ENCODE measurements at places on chromosomes 6 and 20. TPM values are rescaled to one million over a fixed set of nuclear protein-coding genes. Genes with fewer than 3 reads are reported as not detected.

RGS17 gene
- total RNA-seq, result 0.62 TPM

GRCh38 chr6:156589281-156589680 lies 187.9 kb upstream of the ARID1B start:
- no peak for DNase-seq

GRCh38 chr20:38790200-38791053 lies 15.1 kb upstream of the PPP1R16B start:
- DNase-seq, result no peak

DNA sequence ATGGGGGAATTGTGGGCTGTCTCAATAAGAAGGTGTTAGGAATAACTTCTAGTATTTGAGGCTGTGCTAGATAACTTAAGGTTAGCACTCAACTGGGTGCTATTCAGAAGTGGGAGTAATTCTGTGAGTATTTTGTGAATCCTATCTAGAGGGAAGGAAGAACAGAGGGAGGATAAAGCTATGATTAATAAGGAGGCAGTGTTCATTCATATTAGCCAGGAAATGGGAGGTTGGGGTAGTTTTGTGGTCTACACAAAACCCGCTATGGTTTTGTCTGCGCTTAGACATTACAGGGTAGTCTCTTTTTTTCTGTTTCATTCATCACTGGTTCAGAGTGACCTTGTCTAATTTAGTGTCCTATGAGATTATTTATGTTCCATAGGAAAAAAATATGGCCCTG lies 341.0 kb downstream of the ARHGAP18 start:
- no peak for DNase-seq

DNA sequence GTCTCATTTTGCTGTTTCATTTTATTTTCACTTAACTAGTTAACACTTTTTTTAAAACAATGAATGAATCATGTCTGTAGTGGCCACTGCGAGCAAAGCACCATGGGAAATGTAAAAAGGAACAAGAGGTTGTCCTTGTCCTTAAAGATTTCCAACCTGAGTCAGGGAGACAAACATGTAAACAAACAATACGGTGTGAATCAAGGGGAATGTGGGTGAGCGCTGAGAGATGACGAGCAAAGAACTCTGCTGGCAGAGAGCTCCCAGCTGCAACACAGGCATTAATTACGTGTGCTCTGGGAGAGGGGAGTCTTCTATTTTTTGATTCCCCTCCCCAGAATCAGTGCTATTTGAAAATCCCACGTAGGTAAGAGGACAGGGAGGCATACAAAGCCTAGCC lies 84.3 kb downstream of the ATXN1 start:
- DNase-seq, result no peak

- no peak for DNase-seq
Measured at GRCh38 chr6:109034526-109034925, 60.1 kb downstream of the SESN1 start.

DNA sequence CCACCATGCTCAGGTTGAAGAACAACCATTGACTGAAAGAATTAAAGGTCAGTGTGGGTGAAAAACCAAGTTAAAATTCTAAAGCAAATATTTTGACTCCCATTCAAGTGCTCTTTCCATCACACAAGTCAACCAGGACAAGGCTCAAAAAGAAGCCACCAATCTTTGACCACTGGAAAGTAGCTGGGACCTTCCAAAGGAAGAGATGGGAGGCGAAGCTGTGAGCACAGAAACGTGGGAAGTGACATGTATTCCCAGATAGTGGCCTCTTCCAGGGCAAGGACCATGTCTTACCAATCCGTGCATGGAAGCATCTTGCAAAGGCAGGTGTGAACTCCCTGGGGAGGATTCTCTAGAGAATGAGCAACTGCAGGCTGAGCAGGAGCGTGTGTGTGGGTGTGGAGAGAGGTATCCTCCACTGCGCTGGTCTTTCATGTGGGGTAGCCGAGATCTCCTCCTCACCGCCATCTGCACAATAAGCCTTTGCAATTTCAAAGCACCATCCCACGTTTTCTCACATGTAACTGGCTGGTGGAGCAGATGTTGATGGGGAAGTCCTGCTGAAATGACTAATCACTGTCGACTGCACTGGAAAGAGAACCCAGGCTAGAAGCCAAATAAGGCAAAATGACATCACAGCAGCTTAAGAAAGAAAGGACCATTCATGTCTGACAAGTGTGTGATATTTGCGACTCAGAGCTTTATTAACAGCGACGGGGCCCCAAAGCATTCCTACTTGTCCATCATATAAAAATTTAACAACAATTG lies 189.4 kb upstream of the RREB1 start:
- no peak for DNase-seq

PSORS1C2 gene
- total RNA-seq, result not detected

DNA sequence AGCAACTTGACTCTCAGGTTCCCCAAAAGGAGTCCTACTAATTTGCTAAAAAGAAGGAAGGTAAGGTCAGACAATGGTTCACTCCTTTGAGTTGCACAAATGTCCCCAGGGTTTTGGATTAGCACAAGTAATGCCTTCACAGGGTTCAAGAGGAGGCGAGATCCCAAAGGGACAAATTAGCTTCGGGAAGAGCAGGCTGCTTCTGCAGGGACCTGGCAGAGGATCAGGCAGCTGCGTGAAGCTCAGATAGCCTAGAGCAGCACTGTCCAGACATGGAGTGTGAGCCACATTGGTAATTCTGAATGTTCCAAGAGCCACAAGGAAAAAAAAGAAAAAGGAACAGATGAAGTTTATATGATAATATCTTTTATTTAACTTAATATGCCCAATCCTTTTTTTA lies 115.4 kb downstream of the CFAP61 start:
- DNase-seq, result no peak

Measured in posterior vena cava (tissue), 2 donors.